ENCODE measurements at places on chromosomes 11 and 22.
A peak's percentile ranks its signal among the peaks of the same experiment; 100 is the strongest.

GRCh38 chr22:38504731-38505540, 1.2 kb downstream of the DDX17 start:
- peak; percentile 23 for DNase-seq

- peak; percentile 30 for DNase-seq
Observed at GRCh38 chr22:30425616-30426387, at the start of gene MTFP1. Gene MTFP1, plus strand, starts transcription at chr22:30425768. Its CDS starts 112 bp downstream, at chr22:30425880.

GRCh38 chr11:10109806-10110205, 184.2 kb downstream of the SBF2 start:
- no peak for DNase-seq

GRCh38 chr11:66725647-66726046, 3.4 kb downstream of the SPTBN2 start:
- DNase-seq: no peak

DNA sequence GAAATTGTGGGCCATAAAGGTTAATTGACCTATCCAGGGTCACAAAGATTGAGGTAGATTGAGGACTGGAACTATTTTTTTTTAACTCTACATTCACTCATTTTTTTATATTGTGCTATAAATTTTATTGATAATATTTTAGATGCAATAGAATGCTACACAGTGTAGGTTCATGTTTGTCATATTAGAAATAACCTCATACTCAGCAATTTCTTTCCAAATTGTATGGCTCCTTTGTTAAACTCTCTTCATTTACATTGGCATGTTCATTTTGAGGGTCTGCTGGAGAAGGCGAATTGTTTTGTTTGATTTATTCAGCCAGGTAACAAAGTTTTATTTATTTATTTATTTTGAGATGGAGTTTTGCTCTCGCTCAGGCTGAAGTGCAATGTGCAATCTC, 44.6 kb downstream of the UVRAG start:
- no peak for DNase-seq

- DNase-seq: no peak
Observed at GRCh38 chr11:69367211-69367964, 73.4 kb downstream of the MYEOV start.

DNA sequence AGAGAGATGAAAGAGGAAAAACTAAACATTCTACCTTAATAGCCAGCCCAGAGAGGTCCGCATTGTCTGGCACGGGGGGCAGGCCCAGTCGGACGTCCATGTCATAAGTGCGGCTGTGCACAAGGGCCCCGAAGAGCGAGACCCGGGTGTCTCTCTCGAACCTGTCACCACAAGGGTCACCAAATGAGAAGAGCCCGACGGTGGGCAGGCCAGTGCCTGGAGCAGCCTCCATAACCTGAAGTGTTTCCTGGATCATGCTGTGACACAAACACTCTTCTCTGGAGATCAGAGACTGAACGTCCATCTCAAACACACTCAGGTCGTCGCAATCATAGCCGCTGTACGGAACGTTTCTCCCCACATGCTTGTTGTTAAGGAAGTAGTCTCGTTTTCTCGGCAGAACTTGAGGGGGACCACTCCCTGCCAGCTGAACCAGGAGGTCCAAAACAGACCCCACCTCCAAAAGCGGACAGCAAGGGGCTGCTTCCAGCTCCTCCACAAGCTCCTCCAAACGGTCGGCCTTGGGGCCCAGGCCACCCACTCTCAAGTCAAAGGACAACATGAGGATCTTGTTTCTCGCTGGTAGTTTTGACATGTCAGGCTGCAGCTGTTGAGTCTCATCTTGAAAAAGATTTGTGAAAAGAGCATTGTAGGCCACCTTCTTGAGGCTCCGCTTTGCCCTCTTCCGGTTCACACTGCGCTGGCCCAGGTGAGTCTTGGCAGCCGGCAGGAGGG, 971 bp downstream of the TUBGCP6 start:
- no peak for DNase-seq

GRCh38 chr11:3208272-3208671, 10.3 kb downstream of the MRGPRG start:
- no peak for DNase-seq

DNA sequence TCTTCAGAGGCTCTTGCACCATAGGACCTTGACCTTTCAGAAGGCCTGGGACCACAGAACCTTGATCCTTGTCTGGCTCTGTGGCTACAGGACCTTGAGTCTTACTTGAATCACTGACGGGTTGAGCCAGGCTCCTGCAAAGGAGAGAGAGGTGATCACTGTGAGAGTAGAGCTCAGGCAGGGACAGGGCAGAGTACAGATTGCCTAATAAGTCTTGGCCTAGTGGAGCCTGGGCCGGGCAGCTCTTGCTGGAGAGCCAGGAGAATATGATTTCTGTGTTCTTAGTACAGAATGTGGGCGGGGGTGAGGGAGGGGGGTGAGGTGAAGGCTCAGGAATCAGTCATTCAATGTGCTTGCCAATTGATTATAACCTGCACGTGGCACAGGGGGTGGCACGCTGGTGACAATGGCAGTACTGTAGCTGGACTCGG, 26.0 kb downstream of the SERPINH1 start:
- DNase-seq: no peak

DNA sequence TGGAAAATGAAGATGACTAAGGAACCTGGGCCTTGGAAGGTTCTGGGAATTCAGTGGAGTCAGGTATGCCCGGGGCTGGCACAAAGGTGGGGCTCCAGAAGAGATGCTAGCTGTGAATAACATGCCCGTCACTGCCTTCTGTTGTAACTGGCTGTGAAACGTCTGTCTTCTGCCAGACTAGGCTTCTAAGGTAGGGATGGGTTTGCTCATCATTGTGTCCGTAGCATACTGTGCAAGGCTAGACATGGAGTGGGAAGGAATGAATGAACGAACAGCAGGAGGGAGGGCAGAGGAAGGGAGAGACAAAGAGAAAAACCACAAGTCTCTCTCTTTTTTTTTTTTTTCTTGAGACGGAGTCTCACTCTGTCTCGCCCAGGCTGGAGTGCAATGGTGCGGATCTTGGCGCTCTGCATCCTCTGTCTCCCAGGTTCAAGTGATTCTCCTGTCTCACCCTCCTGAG, 327.4 kb downstream of the MN1 start:
- no peak for DNase-seq

DNA sequence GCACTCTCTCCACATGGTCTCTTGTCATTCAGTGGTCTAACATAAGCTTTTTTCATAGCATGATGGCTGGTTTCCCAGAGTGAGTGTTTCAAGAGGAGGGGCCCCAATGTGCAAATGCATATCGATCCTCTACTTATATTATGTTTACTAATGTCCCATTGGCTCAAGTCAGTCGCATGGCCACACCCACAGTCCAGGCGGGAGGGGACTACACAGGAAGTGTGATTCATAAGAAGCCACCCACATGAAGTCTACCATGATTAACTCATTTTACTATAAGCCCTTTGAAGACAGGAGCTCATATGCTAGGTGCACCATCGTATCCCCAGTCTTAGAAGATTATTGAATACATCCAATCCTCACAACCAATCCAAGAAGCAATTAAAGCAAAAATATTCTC, 89.5 kb upstream of the ISX start:
- no peak for DNase-seq

DNA sequence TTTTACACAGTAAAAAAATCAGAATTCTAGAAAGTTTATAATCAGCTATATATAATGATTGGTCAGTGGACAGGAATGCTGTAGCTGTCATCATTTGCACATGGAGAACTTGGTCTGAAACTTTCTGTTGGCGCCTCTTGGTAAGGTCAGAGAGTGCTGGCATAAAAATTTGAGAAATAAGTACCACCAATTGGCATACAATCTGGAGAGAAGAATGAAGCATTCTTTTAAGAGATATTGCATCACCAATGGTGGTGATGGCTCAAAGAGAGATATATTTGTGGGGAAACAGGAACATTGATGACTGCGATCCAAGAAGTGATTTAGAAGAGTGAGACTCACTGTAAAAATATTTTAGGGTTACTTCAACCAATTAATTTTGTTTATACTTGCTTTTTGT, 19.8 kb upstream of the OOSP1 start:
- no peak for DNase-seq

DNA sequence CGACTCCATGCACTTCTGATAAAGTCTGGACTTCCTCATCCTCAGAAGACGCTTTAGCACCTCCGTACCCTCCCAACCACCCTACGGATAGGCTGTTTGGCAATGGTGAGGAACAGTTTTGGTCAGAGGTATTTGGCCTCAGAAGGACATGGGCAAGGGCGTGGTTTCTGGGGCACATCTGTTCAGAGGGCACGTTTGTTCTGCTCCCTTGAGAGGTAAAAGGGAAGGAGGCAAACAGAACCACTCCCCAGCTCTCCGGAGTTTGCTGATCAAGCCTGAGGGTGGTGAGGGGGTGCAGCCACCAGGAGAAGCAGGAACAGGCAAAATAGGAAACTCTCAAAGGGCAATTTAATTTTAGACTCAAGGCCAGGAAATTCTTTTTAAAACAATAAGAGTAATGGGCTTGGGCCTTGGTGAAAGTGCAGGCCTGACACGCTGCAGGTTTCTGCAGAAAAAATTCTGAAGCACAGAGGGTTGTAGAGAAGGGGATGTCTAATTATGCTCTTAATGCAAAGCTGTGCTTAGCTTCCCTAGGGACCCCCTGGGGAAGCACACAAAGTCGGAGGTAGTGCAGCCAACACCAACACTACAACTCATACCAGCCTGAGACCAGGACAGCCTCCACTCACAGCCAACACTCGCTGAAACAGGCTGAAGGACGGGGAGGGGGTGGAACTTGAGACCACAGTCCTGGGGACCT, 23.3 kb downstream of the ETS1 start:
- DNase-seq: no peak

DNA sequence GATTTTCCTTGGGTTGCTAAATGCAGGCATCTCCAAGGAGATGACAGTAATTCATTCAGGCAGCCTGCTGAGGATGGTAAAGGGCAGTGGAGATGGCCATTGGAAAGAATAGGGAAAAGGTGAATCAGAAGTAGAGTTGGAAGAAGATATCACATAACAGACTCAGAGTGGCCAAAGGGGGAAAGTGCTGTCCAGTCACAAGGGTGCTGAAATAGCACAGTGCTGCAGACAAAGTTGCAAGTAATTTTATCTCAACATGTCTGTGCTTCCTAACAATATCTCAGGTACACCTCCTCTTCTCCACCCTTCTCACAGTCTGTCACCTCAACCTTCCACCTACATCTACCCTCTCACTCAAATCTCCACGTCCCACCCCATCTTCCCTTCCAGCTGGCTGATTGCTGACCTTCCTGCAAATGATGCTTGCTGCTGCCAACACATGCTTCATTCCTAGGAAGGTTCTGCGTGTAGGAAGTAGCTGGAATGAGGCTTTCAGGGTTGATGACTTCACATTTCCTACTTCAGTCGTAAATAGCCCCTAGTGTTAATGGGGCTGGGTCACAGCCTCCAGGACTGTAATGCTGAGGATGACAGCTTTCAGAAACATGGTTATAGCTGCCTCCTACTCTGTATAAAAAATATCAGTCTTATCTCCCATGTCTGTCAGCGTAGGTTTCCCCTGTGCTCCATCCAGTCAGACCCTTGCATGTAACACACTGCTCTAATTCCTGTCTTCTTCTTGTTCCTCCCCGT, 123.9 kb downstream of the CTNND1 start:
- DNase-seq: no peak

DNA sequence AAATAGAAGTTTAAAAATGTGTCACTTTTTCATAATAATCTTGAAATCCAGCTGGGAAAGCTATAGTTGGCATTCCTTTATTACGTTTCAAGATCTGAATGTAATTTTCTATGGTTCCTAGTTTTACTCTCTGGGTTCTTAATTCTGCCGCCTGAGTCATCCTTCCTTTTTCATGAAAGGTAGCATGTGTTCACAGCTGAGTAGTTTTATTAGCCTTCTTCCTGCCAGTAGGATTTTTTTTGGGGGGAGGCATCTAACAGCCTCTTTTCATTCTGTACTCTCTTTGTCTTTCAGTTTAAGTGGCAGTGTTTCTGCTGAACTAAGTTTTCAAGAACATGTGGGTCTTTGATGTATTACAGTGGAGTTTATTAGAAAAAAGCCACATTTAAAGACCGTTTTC, 36.5 kb downstream of the OR2AG2 start:
- DNase-seq: no peak

- DNase-seq: no peak
Observed at GRCh38 chr11:115916608-115917007, 412.4 kb upstream of the CADM1 start.

All from stimulated activated CD8-positive, alpha-beta memory T cell treated with anti-CD3 and anti-CD28 coated beads, Interleukin-2, amount 100 ng/mL, for 1 hour (primary cell).